Hematopoietic multipotent progenitor cell treated with erythropoietin and hydrocortisone succinate and interleukin-3 and kit ligand, for 15 days (in vitro differentiated cells): ENCODE measurements at places on chromosomes 2 and 18.

DNA sequence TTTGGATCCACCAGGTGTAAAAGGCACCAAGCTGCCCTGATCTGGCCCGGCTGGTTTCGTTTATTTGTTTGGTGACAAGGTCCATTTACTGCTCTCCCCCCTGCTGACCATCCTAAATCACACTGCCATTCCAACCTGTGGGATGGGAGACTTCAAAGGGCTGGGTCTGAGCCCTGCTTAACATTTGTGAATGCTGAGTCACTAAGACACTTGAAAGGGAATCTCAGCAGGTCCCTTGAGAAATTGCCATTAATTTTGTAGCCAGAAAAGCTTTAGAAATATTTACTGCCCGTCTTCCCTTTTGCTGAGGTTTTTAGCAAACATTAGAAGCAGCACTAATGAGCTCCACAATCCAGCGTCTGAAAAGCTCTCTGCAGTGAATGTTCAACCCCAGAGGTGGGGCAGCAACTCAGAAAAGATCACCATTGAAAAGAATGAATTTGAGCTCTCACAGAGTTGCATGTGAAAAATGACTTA lies 133.8 kb downstream of the ARL4C start:
- no peak for DNase-seq

GRCh38 chr2:158112992-158113391 lies 11.3 kb downstream of the UPP2 start:
- DNase-seq: no peak

DNA sequence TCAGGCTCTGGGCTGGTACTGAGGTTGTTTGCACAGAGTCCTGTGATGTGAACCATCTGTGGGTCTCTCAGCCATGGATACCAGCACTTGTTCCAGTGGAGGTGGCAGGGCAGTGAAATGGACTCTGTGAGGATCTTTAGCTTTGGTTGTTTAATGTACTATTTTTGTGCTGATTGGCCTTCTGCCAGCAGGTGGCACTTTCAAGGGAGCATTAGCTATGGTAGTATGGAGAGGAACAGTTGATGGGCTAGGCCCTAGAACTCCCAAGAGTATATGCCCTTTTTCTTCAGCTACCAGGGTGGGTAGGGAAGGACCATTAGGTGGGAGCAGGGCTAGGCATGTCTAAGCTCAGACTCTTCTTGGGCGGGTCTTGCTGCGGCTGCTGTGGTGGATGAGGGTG lies 257.0 kb upstream of the GYPC start:
- peak; percentile 27 for DNase-seq

- DNase-seq: no peak
Measured at GRCh38 chr18:5467671-5468070, 76.1 kb downstream of the EPB41L3 start.

DNA sequence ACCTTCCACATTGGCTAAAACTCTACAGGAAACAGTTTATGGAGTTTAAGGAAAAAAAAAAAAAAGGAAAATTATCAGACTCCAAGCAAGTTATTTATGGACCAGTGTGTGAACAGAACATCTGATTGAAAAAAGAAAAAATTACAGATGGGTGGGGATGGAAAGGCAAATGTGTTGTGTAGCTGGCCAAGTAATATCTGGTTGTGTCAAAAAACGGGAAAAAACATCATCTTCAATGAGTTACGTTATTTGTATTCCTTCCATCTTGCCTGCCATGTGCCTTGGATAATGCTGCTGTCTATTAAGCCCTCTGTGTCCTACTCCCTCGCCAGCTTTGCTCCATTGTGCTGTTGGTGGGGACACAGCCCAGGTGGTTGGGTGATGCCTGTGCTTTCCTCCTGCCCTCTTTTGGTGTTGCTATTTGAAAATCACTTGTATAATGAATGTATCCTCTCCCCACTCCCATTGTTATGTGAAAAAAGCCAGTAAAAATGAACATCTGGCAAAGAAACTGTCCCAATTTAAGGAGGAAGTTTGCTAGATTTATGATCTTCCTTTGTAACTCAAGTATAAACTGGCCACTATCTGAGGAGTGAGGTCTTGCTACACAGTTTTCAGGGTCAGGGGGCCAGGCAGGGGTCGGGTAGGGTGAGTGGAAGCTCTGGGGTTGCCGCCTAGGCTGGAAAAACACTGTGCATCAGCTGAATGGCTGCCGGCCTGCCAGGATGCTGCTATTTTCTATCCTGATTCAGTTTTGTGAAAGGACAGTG lies 155.9 kb downstream of the FMNL2 start:
- DNase-seq: no peak

DNA sequence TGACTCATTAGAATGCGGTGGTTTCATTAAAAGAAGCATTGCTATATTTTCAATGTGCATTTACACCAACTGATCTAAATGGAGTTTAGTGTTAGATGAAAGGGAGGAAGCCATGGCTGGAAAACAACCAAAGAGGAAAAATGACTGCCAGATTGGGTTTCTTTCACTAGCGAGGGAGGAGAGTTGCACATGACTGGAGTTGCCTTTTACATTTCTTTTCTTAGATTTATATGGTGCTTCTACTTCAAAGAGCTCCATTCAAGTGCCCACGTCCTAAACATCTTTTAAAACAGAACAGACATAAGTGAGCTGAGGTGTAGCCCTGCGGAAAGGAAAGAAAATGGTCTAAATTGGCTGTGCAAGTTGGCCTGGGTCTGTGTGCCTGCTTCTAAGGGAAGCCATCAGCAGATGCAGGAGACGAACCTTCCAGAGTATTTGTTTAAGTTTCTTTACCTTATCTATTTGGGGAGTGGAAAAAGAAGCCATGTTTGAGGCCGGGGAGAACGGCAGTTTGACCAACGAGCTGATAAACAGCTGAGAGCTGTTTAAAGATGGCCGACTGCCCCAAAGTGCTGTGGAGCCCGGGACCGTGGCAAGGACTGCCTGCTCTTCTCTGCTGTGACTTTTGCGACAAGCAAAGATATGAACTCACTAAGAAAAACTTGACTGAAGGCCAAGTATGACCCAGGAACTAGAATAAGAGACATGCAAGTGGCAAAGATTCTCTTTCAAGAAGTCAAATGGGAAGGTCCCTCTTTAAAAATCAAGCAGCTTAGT lies 327.0 kb downstream of the ZNF516 start:
- no peak for DNase-seq

GRCh38 chr2:19048593-19049266 lies 309.7 kb downstream of the OSR1 start:
- DNase-seq: no peak

GRCh38 chr18:7158216-7158615 lies 40.6 kb upstream of the LAMA1 start:
- DNase-seq: no peak

- no peak for DNase-seq
Measured at GRCh38 chr2:127641846-127642507, 4.0 kb upstream of the GPR17 start.

DNA sequence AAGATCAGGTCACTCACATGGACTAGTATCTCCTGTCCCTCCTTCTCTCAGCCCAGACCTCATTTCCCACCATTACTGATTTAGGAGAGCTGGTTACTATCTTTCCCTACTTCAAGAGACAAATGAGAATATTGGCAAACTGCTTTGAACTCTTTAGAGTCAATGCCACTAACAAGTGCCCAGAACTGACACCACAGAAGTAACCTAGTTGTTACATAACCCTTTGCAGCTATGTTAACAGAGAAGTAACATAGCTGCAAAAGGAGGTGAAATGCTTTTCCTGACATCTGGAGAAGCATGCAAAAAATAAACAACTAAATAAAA lies 30.0 kb downstream of the TGFA start:
- DNase-seq: no peak

DNA sequence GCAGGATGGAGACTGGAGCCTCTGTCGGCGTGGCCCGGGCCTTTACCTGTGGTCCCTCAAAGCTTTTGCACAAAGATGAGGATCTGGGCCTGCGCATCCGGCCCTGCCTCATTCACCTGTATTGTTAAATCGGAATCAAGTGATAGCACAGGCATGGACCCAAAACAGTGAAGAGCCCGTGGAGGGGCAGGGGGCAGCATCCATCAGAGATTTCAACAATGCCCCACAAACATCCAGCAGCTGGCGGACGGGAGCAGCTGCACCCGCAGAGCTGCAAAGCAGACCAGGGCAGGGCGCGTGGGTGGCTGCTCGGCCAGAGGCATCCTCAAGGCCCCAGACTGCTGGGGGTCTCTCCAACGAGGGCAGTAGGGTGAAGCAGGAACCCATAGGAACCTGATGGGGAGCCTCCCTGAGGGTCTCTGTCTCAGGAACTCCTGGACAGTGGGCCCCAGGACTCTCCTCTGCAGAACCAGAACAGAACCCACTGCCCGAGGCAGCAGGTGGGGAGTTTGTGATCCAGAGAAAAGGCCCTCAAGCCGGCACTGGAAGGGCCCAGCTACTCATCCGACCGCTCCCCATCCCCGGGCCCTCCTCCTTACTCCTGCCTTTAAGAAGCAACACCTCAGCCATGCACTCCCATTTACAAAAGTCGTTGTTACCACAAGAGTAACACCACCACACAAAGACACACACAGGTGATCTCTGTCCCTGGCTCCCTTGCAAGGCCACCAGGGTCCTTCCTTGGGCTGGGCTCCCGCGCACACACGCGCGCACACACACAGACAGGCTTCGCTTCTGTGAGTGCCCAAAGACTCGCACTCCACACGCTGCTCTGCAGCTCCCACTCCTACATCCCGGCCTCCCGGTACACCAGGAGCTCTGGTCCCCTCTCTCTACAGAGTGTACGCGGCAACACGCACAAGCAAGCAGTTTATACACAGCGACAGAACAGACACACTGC lies 28.8 kb downstream of the HDAC4 start:
- no peak for DNase-seq

GRCh38 chr2:204201507-204201906 lies 264.9 kb downstream of the ICOS start:
- no peak for DNase-seq

GRCh38 chr2:141200191-141200590 lies 930.6 kb downstream of the LRP1B start:
- DNase-seq: no peak

DNA sequence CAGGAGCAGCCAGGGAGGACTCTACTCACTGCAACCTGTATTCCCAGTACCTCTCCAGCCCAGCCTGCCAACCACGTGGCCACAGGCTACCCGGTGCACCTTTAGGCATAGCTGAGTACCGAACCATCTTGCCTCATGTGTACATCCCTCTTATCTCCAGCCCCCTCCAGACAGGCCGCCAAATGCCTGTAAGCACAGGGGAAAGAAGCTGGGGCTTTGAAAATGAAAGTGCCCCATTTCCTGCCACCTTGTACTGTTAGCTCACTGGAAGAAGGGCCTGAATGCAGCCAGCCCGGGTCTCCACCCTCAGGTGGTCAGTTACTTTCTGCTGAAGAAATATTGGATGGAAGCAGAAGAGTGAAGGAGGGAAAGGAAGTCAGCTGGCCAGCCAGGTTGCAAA lies 27.2 kb upstream of the RFX8 start:
- DNase-seq: no peak

- no peak for DNase-seq
Measured at GRCh38 chr2:170002096-170002495, 174.8 kb downstream of the UBR3 start.

DNA sequence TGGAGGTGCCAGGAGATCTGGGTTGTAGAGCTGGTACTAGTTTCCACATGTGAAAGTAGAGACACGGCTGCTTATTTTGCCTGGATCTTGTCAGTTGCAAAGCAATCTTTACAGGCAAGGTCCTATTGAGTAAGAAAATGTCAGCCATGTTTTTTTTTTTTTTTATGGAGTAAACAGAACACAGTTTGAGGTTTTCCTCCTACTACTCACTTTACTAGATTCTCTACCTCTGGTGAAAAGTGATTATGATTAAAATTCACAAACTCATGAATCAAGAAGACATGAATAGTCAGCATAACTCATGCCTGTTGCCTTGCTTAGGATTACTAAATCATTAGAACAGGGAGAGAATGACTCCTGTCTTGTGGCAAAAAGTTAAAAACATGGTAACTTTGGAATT lies 70.1 kb upstream of the PNPT1 start:
- no peak for DNase-seq

GRCh38 chr2:232353660-232354059 lies 24.9 kb upstream of the ALPP start:
- DNase-seq: no peak

- no peak for DNase-seq
Measured at GRCh38 chr2:158495175-158495574, 38.4 kb downstream of the PKP4 start.

DNA sequence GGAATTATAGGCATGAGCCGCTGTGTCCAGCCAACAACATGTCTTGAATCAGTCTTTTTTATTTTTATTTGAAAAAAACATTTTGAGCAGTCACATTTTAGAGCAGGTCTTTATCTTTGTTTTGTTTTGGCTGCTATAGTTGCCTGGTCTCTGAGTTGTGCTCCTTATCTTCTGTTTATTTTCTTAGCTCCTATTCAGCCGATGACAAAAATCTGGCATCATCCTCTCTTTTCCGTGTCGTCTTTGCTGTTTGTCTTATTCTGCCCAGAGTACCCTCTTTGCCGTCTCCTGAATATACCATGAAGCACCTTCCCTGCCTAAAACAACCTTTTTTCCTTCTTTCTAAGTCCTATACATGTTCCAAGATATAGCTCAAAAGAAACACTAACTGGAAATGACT lies 201.1 kb downstream of the THSD7B start:
- DNase-seq: no peak

DNA sequence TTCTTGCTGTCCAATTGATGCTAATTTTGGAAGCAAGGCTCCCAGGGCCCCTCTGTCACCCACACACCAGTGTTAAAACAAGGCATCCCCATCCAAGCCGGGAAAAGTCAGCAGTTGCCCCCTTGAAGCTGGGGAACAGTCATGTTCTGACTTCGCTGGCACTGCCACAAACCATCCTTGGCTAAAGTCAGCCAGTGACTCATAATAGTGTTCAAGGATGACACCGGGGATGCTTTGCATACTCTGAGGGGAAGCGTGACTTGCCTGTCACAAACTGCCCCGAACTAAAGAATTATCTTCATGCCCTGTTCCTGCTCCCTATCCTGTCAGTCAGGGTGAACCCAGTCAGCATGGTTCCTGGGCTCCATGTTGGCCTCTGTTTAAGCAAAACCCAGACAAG lies 37.0 kb downstream of the TGFA start:
- no peak for DNase-seq

- no peak for DNase-seq
Measured at GRCh38 chr2:122805346-122805745, 1049.9 kb downstream of the TSN start.

DNA sequence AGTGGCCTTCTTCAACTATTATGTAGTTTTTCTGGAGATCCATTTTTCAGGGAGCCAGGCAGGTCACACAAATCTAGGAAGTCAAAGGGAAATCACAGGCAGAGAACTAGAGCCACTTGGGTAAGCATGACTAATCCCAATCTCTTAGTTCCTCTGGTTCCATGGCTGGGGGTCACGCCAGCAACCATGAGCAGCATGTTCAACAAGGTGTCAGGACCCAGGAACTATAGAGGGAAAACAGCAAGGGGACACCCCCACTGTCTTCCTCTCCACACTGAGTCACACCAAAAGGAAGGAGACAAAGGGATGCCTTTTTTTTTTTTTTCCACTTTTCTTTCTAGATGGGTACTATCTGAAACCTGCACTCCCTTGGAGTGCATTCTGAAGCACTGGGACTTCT lies 250.9 kb downstream of the OTX1 start:
- DNase-seq: no peak

DNA sequence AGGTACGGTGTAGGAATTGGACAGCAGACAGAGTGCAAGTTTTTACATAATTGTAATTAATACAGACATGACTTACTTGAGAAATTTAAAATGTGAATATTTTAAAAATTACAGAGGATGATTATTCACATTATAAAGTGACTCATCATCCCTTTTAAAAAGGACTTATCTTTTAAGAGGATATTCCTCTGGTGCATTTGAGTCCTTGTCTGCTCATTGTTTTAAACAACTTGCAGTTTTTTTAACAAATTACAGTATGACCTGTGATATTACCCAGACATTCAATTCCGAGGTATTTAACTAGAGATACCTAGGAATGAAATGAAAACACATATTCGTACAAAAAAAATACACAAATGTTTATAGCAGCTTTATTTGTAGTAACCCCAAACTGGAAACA lies 38.0 kb downstream of the SPTBN1 start:
- no peak for DNase-seq
